ENCODE measurements at places on chromosomes 5 and 9.

GRCh38 chr9:119453490-119453911 lies 84.3 kb upstream of the BRINP1 start:
- DNase-seq, result no peak

DNA sequence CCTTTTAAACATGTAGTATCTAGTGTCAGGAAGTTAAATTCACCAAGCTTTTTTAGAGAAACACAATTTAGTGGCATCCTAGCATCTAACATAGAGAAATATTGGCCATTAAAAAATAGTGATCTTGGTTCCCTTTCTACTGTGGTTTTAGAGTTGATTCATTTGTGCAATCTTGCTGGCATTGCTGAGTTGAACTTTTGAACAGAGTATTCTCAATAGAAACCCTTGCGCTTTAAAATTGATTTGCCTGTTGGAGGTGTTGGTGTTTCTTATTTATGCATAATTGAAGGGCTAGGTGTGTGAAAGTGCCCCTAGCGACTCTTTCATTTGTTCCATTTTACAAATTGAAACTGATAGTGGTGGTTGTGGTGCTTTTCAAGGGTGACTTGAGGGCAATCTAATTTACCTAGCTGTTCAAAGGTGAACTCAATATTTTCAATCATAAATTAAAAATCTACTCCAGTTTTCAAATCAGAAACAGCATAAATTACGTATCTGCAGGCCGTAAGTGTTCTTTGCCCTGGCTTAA lies 73.0 kb upstream of the MPDZ start:
- no peak for DNase-seq

DNA sequence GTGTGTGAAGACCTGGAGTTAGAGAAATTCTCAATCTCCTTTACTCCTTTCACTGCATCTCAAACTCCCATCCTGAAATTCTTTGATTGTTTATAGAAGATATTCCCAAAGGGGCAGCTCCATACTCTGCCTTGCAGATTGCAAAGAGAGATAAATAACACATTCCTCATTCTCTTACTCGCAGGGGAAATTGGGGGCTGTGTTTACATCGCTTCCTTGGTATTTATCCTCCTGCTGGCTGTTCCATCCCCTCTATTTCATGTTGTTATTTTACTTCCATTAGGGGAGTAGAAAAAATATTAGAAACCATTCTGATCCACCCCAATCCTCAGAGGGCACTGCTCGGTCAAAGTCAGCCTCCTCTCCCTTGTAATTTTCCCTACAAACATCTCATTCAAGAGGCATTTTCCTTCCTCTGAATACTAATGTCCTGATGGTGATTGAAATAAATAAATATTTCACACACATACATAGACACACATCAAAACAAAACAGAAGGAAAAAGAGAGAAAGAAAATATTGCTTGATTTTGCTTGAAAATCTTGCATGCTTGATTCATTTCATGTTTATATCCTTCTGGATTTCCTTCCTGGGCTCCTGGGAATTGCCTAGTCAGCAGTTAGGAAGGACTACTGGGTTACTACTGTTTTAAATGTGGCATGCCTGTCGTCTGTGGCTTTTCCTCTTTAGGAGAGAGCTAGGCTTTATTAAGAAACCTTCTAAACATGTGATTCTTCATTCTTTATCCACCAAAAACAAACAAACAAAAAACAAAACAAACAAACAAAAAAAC lies 420.1 kb upstream of the PAPPA start:
- no peak for DNase-seq

DNA sequence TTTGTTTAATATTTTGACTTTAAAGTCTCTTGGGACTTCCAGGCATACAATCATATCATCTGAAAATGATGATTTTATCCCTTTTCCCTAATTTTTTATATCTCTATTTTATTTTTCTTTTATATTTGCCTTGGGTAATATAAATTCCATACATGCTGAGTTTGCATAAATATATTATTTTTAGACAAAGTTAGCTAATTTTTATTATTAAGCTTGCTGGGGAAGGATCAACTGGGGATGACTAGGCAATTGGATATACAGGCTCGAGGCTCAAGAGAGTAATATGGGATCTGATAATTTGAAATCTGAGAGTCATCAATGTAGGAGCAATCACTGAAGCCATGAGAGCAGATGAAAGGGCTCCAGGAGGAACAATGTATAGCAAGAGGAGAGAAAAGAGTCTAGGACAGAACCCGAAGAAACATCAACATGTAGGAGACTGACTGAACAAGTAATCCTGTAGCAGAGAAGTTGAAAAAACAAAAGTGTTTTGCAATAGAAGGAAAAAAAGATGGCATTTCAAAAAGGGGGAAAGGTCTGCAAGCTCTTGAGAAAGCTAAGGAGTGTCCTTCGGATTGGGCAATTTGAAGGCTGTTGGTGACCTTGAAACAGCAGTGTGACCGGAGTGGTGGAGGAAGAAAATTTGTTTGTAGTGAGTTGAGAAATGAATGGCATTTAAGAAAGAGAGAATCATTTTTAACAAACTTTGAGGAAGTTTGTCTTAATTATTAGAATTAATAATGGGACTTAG lies 17.0 kb upstream of the RHOBTB3 start:
- DNase-seq, result no peak

DNA sequence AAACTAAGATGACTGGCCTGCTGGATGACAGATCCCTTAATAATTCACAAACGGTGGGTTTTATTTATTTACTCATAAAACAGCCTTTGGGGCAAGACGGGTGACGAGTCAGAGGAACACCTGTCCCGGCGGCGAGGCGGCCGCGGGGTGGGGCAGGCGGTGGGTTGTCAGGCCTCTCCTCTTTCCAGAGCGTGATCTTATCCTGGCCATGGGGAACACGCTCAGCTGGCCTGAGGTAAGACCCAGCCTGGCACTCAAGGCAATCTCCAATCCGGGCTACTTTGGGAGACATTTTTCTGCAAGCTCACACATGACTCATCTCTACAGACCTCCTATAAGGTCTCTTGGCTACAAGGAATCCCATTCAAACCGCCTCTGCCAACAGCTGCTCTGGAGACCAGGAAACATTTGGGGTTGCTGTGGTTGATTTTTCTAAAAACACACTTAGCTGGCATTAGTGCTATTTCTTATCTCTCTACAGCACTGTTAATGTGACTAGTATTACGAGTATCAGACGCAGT lies 6.3 kb downstream of the RAPGEF1 start:
- DNase-seq, result no peak

- DNase-seq, result no peak
Measured at GRCh38 chr9:36858805-36859375, 175.2 kb downstream of the PAX5 start.

- no peak for DNase-seq
Measured at GRCh38 chr5:140546851-140547507, 483 bp upstream of the EIF4EBP3 start.

DNA sequence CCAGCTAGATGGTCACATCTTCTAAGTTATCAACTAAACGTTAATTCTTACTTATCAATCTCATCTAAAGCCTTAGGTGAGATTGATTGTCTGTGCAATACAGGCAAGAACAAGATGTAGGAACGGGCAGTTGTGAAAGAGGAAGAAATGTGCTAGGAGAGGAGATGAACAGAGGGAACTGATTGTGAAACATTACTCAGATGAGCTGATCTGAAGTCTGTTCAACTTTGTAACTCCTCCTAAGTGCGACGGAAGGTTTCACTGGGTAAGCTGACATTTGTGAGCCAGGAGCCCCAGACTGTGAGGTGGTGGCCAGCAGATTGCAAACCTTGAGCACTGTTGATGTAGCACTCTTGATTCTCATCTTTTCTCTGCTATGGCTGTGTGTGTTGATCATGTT lies 204.1 kb downstream of the CD180 start:
- no peak for DNase-seq

DNA sequence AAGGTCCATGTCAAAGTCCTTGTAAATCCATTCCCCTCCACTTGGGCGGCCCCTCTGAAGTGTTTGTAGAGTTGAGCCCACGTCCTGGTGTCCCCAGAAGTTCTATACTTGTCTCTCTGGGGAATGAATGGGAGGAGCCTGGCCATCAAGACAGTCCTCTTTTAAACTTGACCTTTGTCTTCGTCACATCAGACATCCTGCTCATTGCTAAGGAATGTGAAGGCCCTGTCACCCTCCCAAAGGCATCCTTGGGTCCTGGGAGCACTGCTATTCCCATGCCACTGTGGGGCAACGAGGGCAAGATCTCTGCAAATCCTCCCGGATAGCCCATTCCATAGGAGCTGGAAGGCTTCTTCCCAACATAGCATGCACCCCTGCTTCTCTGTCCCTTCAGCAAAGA lies 235.5 kb downstream of the SLIT3 start:
- DNase-seq, result no peak

Data from H1 (cell line).